Chondrocyte (in vitro differentiated cells): ENCODE measurements at places on chromosomes 3 and 15. TPM values are rescaled to one million over a fixed set of nuclear protein-coding genes. Genes with fewer than 3 reads are reported as not detected.

Gene CAPN3
- 2.8 to 3.3 TPM (median 3.2 TPM) in 3 replicates for total RNA-seq

Gene AP3B2
- 0.80 to 0.97 TPM in 2 of 3 replicates, not detected in the other for total RNA-seq

Gene SLC27A2
- not detected in 3 replicates for total RNA-seq

Gene XCR1
- total RNA-seq: not detected in 3 replicates

Gene ALDH1A2
- 0.54 to 0.63 TPM in 2 of 3 replicates, not detected in the other for total RNA-seq

- no peak for DNase-seq
- H3K36me3 ChIP-seq: no peaks in the 10 kb centered on the region
- no peak overlapping the region for H3K27ac ChIP-seq
- H3K27me3 ChIP-seq: no peaks in the 10 kb centered on the region
- H3K4me3 ChIP-seq: no peak overlapping the region
Observed at GRCh38 chr15:75822685-75823278, 20.5 kb upstream of the UBE2Q2 start.

GRCh38 chr3:117520582-117520981 lies 811.0 kb downstream of the TUSC7 start:
- no peak for DNase-seq
- H3K27me3 ChIP-seq: peaks cover 13% of the 10 kb centered on the region
- no peak overlapping the region for H3K4me3 ChIP-seq
- H3K36me3 ChIP-seq: no peaks in the 10 kb centered on the region

DNA sequence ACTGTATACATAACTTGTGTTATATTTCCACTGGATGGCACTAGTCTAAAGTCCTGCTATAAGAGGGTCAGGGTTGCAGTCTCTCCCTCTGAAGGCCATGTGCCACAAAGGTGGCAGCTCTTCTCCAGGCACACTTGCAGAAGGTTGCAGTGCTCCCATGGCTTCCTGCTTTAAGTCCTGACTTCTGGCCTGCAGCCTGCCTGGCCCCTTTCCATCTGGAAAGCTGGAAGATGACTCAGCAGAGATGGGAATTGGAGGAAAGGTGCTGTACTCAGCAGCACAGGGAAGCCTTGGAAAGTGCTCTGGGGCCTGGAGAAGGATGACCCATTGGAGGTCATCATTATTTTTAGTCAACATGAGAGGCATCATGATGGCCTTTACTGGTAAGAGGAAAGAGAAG lies 40.9 kb upstream of the MRPL3 start:
- H3K4me1 ChIP-seq: peaks cover 5% of the 10 kb centered on the region
- H3K4me3 ChIP-seq: no peak overlapping the region
- no peaks in the 10 kb centered on the region for H3K36me3 ChIP-seq
- H3K27ac ChIP-seq: peak overlapping the region; percentile 19
- no peak for DNase-seq

GRCh38 chr3:14157951-14158350 lies 20.4 kb downstream of the XPC start:
- DNase-seq: peak; percentile 72
- H3K36me3 ChIP-seq: peaks cover 62% of the 10 kb centered on the region
- no peaks in the 10 kb centered on the region for H3K27me3 ChIP-seq

- H3K27me3 ChIP-seq: peaks cover 2% of the 10 kb centered on the region
- no peaks in the 10 kb centered on the region for H3K36me3 ChIP-seq
- no peaks in the 10 kb centered on the region for H3K4me1 ChIP-seq
- no peak for DNase-seq
- no peak overlapping the region for H3K27ac ChIP-seq
- H3K4me3 ChIP-seq: no peak overlapping the region
Observed at GRCh38 chr3:133136114-133137041, 98.2 kb downstream of the TMEM108 start.

DNA sequence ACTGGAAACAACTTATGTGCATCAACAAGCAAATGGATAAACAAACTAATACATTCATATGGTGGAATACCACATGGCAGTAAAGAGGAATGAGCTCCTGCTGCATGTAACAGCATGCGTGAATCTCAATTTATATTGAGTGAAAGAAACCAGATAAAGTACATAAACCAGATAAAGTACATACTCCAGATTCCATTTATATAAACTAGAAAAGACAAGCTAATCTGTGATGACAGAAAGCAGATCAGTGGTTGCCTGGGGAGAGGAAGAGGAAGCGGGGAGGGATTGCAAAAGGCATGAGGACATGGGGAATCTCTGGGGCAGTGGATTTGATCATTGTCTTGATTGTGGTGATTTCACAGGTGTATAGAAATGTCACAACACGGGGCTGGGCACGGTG lies 34.2 kb downstream of the LIMD1 start:
- H3K4me1 ChIP-seq: peaks cover 17% of the 10 kb centered on the region
- no peak for DNase-seq
- H3K27ac ChIP-seq: no peak overlapping the region
- H3K36me3 ChIP-seq: no peaks in the 10 kb centered on the region
- no peak overlapping the region for H3K4me3 ChIP-seq
- H3K27me3 ChIP-seq: no peaks in the 10 kb centered on the region

- peaks cover 2% of the 10 kb centered on the region for H3K27me3 ChIP-seq
- no peak for DNase-seq
- no peak overlapping the region for H3K4me3 ChIP-seq
- H3K36me3 ChIP-seq: no peaks in the 10 kb centered on the region
- H3K27ac ChIP-seq: no peak overlapping the region
- no peaks in the 10 kb centered on the region for H3K4me1 ChIP-seq
Observed at GRCh38 chr3:81045976-81046375, 715.5 kb downstream of the GBE1 start.

GRCh38 chr3:42914771-42915515 lies 9.0 kb downstream of the ZNF662 start:
- no peaks in the 10 kb centered on the region for H3K4me1 ChIP-seq
- no peak for DNase-seq
- H3K27ac ChIP-seq: no peak overlapping the region
- H3K4me3 ChIP-seq: no peak overlapping the region
